ENCODE measurements at places on chromosomes 3 and 15.

DNA sequence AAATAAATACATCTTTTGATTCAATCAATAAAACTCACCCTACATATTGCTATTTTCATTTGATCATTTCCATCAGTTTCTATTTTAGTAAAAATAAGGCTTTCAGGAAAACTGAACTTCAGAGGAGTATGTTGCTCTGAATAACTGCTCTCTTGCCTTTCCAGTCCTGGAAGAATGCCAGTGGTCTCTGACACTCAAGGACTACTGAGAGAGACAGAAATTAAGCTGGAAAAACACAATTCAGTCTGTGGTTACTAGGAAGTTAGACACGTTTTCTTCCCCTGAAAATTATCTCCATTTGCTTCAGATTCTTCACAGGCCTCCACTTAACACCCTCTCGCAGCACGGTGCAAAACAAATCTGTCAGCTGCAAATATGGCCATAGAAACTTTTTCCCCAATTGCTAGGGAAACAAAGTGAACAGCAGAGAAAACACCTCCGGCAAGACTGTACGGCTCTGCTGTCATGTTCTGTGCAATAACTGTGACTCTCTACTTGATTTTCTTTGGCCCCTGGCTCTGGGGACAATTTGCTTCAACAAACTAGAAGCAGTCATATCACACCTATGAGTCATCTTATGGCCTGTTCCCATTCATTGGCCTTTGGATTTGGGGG, 353.0 kb downstream of the MAGI1 start:
- no peak for DNase-seq

DNA sequence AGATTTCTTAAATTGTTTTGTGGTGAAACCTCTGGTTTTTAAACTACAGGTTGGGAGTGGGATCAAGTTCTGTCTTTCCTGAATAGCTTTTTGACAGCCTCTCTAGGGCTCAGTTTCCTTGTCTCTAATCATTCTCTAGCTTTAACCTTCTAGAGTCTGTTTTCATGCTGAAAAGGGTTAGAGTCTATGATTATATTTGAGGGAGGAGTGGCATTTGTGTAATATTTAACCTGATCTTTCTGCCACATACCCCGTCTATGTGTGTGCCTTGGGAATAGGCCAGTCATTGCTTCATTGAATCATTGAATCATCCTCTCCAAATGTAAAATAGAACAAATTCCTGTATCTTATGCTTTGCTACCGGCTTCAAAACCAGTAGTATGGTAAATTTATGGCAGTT, 204.9 kb downstream of the KLHL25 start:
- no peak for DNase-seq

DNA sequence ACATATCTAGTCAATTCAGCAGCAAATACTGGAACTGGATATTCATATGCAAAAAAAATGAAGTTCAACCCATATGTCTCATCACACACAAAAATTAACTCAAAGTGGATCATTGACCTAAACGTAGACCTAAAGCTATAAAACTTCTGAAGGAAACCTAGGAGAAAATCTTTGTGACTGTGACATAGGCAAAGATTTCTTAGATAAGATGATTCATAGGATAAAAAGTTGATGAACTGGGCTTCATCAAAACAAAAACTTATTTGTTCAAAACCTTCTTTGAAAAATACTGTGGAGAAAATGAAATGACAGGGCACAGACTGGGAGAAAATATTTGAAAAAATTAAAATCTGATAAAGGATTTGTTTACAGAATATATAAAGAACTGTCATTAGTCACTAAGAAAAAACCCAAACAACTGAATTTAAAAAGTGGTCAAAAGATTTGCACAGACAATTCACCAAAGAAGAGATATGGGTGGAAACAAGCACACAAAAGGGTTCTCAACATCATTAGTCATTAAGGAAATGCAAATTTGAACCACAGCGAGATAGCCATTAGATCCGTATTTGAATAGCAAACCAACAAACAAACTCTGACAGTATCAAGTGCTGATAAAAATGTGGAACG, 62.8 kb downstream of the ITGB5 start:
- DNase-seq, result no peak

DNA sequence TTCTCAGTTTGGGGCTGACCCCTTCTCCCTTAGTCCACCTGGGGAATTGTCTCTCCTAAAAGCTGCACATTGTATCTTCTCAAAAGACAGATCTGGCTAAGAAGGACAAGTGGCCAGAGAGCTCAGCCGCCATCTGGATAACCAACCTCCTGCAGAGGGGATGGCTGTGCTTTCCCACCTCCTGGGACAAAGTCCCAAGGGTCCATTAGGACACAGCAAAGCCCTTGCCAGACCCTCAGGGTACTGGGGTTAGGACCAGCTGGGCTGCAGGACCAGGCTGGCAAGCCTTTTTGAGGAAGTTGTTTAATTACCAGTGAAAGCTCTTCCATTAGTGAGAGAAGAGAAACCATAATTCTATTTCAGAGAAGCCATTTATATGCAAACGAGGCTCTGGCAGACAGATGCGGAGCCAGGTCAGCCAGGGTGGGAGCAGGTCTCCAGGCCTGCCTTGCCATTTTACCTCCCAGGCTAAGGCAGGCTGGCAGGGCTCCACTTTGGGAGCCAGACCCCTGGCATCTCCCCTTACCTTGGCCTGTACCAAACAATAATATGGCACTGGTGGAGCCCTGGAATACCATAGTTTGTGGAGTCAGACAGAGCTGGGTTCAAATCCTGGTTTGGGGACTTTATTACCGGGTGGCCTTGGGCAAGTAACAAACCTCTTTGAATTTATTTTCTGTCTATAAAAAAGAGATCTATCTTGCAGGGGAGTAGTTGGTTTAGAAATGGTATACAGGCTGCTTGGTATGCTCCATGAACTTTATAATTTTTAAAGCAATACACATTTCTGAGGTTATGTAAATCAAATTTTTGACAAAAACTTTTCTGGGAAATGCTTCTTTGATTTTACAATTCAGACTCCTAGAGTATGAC, 17.9 kb downstream of the SHF start:
- no peak for DNase-seq
